ENCODE measurements at places on chromosomes 13 and 19.

DNA sequence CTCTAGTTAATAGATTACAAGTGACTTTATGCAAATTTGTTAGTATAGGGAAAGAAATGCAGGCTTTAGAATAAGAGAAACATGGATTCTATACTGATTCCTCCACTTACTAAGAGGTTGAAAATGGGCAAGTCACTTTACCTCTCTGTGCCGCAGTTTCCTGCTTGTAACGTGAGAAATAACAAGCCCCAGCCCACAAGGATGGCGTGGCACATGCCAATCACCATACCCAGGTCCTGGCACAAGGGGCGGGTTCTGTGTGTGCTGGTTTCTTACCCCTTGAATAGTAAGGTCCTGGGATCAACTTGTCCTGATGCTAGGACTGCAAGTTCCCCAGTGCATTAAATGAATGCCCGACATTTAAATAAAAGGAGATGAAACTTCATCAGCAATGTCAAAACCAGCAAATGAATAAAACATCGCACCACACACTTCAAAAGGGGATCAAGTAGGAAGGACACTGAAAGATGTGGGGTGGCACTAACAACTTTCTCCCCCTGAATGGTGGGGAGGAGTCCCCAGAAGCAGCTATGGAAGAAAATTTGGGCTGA is 7.9 kb upstream of the SIGLEC9 start:
- DNase-seq: no peak

DNA sequence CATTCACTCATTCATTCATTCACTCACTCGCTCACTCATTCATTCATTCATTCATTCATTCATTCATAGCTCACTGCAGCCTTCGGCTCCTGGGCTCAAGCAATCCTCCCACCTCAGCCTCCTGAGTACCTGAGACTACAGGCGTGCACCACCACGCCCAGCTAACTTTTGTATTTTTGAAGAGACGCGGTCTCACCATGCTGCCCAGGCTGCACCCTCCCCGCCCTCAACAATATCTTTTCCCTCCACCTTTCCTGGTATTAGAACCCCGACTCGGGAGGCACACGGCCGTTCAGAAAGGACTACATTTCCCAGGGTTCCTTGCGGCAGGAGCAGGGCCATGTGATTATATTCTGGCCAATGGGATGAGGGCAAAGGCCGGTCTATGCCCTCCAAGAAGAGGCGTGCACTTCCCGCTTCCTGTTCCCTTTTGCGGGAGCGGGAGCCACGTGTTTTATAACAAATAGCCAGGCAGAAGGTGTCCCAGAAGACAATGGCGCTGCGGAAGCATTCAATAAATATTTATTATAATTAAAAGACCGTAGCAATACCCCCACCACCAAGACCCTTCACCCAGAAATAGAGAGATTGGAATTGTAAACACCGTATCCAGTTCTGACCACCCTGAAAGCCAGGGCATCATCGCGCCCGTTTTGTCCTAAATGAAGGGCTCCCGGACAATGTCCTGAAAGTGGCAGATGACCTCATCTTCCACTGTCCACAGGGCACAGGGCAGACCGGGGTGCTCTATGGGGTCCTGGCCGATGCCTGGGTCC is 15.9 kb downstream of the TICAM1 start:
- peak; percentile 85 for DNase-seq

DNA sequence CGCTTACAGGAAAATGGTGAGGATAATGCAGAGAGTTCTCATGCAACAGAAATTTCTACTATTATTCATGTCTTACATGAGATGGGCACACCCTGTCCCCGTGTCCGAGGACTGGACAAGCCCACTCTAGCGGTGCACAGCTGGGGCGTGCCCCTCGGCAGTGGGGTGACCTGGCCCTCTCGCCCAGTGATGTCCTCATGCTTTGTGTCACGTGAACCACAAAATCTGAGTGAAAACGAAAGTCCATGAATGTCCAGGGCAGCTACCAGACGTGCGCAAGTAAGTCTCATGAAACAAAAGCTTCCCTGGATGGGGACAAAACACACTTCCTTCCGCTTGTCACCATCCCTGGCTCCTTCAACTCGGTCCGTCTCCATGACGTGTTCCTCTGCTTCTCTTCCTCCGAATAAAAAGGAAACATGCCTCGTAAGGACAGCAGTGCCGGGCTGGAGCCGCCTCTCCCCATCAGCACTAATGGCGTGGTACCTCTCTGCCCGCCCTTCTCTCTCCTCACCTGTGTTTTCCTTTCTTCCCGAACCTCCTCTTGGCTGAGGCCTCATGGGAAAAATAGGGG is 45.6 kb downstream of the ANKRD10 start:
- DNase-seq: no peak

DNA sequence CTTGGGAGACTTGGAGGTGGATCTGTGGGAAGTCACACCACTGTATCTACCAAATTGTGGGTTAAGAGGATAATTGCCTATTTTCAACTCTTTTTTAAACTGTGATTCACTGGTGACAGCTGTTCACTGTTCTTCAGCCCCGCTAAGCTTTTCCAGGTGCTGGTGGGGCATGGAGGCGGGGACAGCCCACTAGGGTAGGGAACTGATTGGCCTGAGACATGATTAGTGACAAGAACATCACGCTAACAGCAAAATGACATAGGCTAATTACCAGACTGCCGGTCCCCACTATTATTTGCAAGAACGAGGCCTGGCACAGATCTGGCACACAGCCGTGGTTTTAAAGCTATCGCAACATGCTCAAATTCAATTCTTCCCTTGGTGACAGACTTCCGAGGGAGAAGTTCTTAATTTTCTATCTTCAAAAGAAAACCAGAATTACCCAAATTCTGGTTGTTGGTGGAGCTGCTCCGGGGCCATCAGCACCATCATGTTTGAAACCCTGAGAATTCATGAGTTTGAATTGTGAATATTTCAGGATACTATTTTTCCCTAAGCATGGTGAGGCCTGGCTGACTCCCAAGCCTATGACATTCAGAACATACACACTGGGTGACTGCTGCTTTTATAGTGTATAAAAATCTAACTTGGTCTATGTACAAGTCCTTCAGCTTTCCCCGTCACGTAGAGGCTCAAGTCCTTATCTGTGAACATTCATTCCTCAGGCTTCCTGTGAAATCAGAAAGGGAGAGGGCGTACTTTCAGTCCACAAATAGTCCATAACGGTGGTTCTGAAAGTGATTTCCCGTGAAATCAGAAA is 17.9 kb downstream of the DOCK9 start:
- DNase-seq: no peak

- DNase-seq: no peak
These were observed 22.3 kb upstream of the LILRA2 start for GRCh38 chr19:54551293-54551692.

DNA sequence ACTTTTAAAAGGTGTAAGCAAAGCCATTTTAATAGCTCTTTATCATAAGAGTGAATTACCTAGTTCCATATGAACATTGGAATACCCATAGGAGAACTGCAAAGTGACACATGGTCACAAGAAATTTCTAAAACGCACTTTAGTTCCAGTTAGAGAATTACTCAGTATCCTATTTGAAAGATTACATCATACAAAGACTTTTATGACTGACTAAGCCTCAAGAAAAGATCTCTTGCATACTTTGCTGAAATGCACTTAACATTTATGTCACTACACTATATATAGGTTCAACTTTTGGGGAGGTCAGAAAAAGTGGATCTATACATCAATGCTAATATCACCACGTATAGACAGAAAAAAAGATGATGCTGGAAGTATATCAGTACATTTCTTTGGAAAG is 7.1 kb downstream of the PCDH9 start:
- no peak for DNase-seq

GRCh38 chr13:25980255-25980654 is 71.6 kb downstream of the SHISA2 start:
- DNase-seq: no peak

- DNase-seq: peak; percentile 5
These were observed 3.6 kb upstream of the MYO1F start for GRCh38 chr19:8580710-8581281.

- no peak for DNase-seq
These were observed 9.5 kb downstream of the ALDH16A1 start for GRCh38 chr19:49462492-49462891.

DNA sequence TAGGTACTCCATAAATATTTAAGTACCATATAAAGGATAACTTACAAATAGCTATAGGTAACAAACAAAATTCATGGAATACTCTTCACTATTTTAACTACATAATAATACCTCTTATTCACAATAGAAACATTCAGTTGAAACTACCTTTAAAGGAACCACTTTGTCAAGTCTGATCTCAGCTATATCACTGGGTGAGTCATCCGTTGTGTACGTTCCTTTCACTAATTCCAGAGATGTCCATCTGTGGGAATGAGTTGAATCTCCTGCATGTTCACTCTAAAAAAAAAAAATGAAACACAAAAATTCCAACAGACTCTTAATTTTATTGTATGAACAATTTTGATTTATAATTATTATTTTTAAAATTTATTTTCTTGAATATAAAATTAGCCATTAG is 149.4 kb upstream of the FBXL3 start:
- DNase-seq: no peak

- no peak for DNase-seq
These were observed 14.0 kb downstream of the MOB3A start for GRCh38 chr19:2081873-2082810.

DNA sequence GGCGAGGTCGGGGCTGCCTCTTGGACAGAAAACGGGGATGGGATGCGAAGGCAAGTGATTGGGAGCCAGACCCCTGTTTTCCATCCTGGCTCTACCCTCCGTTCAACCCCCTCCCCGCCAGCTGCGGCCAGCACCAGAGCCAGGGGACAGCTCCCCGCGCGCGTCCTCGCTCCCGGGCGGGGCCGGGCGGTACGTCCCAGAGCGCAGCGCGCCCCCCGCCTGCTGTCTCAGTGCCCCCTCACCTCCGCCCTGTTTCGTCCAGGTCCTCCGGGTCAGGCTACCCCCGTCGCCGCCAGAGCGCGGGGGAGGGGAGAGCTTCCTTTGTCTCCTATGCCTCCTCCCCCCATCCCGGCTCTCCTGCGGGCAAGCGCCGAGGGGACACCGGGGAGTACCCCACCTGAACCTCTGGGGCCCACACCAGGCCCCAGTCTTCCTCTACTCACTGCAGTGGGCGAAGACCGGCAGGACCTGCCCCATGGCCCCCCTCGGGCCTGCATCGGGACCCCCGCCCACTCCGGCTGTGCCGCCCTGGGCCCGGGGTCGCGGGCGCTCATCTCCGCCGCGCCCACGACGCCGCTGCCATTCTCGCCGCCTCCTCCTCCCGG is 396 bp downstream of the RTN2 start:
- DNase-seq: no peak

DNA sequence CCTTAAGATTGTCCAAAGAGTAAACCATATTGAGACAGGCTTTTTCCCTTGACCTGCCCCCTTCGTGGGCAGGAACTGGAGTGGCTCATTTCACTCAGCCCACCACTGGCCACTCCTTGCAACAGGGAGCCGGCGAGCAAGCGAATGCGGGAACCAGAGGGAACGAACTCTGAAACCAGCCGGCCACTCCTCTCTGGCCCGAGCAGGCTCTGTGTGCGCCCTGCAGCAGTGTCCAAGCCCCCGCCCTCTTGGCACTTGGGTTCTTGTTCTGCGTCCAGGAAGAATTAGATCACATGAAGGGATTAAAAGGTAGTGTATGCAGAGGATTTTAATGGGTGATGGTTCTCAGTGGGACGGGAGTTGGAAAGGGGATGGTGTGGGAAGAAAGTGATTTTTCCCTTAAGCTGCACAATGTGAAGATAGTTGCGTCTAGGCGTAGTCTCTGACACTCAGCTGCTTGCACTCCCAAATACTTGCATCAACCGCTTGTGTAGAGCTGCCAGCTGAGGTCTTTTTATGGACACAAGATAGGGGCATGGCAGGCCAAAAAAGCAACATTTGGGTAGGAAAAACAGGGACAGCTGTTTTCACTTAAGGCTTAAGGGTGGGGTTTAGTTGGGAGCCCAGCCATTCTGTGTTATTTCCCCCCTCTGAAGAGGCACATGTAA is 1209.7 kb upstream of the PCDH20 start:
- DNase-seq: no peak
